Fibroblast of lung (primary cell): ENCODE measurements at places on chromosomes 11 and 22. TPM values are rescaled to one million over a fixed set of nuclear protein-coding genes. Genes with fewer than 3 reads are reported as not detected.

- H3K27ac ChIP-seq: no peak overlapping the region
- DNase-seq: peak; percentile 47
- H3K27me3 ChIP-seq: no peaks in the 10 kb centered on the region
- no peaks in the 10 kb centered on the region for H3K36me3 ChIP-seq
These were observed 53.0 kb downstream of the SCUBE1 start for GRCh38 chr22:43289976-43290721.

DNA sequence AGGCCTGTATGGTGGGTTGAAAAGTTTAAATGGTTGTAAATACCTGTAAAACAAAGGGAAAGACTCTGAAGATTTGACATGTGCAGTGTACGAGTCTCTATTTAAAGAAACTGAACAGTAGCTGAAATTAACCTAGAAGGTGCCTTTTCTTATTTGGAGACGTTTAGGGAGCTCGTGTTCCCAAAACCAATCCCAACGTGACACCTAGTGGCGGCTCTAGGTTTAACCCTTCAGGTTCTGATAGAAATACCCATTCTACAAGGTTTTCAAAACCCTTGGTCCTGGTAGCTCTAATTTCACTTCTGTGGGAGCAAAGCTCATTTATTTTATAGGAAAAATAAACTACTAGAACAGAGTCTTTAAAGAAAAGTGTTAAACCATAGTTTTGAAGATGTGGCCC lies 258.3 kb downstream of the LRRC4C start:
- no peaks in the 10 kb centered on the region for H3K27me3 ChIP-seq
- no peak overlapping the region for H3K27ac ChIP-seq
- H3K36me3 ChIP-seq: no peaks in the 10 kb centered on the region
- no peaks in the 10 kb centered on the region for H3K4me1 ChIP-seq
- no peak overlapping the region for H3K4me3 ChIP-seq

Gene XKR3
- 0.17 TPM in 1 of 2 replicates, not detected in the other for total RNA-seq

DNA sequence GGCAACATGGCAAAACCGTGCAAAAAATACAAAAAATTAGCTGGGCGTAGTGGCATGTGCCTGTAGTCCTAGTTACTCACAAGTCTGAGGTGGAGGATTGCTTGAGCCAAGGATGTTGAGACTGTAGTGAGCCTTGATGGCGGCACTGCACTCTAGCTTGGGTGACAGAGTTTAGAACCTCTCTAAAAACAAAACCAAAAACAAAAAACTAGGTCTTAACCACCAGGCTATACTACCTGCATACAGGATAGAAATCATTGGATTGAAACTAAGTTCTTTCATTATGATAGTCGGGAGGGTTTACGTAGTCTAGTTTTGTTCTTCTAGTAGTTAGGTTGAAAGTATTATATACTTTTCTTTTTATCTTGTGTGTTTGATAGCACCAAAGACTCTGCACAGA lies 5.8 kb downstream of the RNF214 start:
- no peaks in the 10 kb centered on the region for H3K27me3 ChIP-seq
- H3K4me1 ChIP-seq: peaks cover 12% of the 10 kb centered on the region
- H3K27ac ChIP-seq: peak overlapping the region; percentile 27
- H3K36me3 ChIP-seq: peaks cover 4% of the 10 kb centered on the region
- DNase-seq: no peak
- no peak overlapping the region for H3K4me3 ChIP-seq

GRCh38 chr11:84091212-84091986 lies 805.2 kb upstream of the CCDC90B start:
- no peaks in the 10 kb centered on the region for H3K36me3 ChIP-seq
- no peaks in the 10 kb centered on the region for H3K4me1 ChIP-seq
- no peaks in the 10 kb centered on the region for H3K27me3 ChIP-seq

- no peaks in the 10 kb centered on the region for H3K36me3 ChIP-seq
- H3K27ac ChIP-seq: no peak overlapping the region
- no peaks in the 10 kb centered on the region for H3K4me1 ChIP-seq
- DNase-seq: no peak
These were observed 89.6 kb downstream of the CSNK2A3 start for GRCh38 chr11:11263238-11264005.

Gene LDLRAD3
- 3.8 and 4.9 TPM in 2 replicates for total RNA-seq

DNA sequence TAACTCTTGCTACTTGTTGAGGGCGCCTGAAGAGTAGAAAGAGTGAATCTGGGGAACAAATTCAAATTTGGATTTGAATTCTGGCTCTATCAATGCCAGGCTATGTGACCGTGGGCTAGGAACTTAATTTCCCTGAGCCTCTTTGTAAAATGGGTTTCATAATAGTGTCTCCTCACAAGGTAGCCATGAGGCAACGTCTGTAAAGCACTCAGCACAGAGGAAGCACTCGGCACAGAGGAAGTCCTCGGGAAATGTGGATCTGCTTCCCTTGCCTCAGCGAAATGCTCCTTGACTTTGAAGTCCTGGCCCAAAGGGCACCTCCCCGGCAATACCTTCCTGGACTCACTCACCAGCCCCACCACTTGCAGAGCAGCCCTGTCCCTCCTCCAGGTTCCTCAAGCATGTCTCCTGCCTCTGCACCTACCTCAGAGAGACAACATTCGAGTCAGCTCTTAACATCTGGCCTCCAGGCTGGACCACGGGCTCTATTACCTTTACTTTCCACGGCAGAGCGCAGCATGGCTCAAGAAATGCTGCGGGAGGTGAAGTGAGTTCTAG lies 17.7 kb downstream of the CD6 start:
- H3K4me1 ChIP-seq: peaks cover 3% of the 10 kb centered on the region
- no peak overlapping the region for H3K4me3 ChIP-seq
- H3K27me3 ChIP-seq: peaks cover 9% of the 10 kb centered on the region
- no peaks in the 10 kb centered on the region for H3K36me3 ChIP-seq
- DNase-seq: no peak

GRCh38 chr22:47398491-47398890 lies 636.0 kb downstream of the TBC1D22A start:
- no peak overlapping the region for H3K4me3 ChIP-seq
- no peaks in the 10 kb centered on the region for H3K27me3 ChIP-seq
- no peak for DNase-seq
- H3K4me1 ChIP-seq: no peaks in the 10 kb centered on the region
- H3K27ac ChIP-seq: no peak overlapping the region

Gene OR6T1
- total RNA-seq: not detected in 2 replicates

Gene GLYATL1B
- not detected in 2 replicates for total RNA-seq

Gene DERL3
- total RNA-seq: under 0.01 and 0.50 TPM in 2 replicates

DNA sequence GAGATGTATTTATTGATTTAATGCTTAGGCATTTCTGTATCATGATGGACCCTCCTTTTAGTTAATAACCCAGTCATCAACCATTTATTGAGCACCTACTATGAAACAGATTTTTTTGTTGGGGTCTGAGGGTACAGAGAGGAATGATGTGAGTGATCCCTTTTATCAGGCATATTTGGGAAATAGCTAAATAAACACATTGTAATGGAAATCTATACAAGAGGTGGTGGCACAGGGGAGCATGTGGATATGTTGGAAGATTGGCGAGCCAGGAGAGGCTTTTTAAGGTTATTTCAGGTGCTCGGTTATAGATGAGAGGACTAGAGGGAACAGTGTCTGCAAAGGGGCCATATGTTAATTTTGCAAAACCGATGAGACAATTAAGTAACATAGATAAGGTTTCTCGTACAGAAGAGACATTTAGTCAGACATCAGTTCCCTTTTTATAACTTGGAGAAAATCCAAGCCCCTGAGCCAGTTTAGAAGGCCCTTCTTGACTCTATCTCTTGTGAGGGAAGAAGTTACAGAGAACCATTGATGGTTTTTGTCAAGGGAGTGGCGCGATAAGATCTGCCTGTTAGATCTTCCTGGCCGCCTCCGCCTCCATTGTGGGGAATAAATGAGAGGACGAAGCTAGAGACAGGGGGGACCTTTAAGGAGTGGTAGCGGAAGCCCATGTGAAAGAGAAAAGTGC lies 2.0 kb downstream of the ATXN10 start:
- peak overlapping the region; percentile 80 for H3K4me3 ChIP-seq
- H3K27me3 ChIP-seq: no peaks in the 10 kb centered on the region
- no peak overlapping the region for H3K27ac ChIP-seq

Gene POLDIP3
- 24.1 and 31.0 TPM in 2 replicates for total RNA-seq

- DNase-seq: no peak
- H3K36me3 ChIP-seq: no peaks in the 10 kb centered on the region
- no peak overlapping the region for H3K4me3 ChIP-seq
- no peak overlapping the region for H3K27ac ChIP-seq
These were observed 528.4 kb downstream of the TBC1D22A start for GRCh38 chr22:47290706-47291430.

Gene SCGB1D2
- not detected in 2 replicates for total RNA-seq

DNA sequence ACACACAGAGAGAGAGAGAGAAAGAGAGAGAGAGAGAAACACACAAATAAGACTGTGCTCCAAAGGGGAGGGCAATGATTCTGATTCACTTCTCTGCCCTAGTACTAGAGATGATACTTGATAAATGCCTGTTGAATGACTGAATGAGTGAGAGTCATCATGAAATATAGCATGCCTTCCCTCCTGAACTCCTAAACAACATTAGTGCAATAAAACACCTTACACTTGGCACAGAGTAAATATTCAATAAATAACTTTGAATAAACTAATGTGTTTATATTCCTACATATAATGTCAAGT lies 511.2 kb upstream of the RAG2 start:
- no peaks in the 10 kb centered on the region for H3K36me3 ChIP-seq
- H3K4me1 ChIP-seq: no peaks in the 10 kb centered on the region
- no peaks in the 10 kb centered on the region for H3K27me3 ChIP-seq
- peak; percentile 47 for DNase-seq

Gene MS4A6E
- total RNA-seq: not detected in 2 replicates

DNA sequence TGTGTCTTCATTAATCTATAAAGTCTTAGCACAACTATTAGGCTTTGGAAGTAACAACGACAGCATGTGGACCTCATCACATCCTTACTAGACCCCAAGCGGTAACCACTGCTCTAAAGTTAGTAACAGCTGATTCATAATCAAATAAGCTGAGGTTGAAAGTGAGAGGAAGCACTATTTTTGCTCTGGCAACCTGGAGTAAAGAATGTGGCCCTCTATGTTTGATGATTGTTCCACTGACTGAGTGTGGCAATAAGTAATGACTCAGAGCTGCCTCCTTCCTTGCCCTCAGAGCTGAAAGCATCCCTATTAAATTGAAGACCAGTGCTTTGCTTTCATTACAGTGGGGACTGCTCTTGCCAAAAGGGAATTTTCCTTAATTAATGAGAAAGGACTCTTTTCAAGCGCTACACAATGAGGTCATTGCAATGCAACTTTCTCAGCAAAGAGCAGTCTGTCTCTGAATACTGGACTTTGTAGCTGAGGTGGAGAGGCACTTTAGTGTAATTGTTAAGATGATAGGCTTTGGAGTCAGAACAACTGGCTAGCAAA lies 906.1 kb upstream of the RAG2 start:
- H3K27ac ChIP-seq: peak overlapping the region; percentile 43
- peak; percentile 98 for DNase-seq
- no peaks in the 10 kb centered on the region for H3K27me3 ChIP-seq
- H3K4me1 ChIP-seq: peaks cover 15% of the 10 kb centered on the region
- H3K36me3 ChIP-seq: no peaks in the 10 kb centered on the region

DNA sequence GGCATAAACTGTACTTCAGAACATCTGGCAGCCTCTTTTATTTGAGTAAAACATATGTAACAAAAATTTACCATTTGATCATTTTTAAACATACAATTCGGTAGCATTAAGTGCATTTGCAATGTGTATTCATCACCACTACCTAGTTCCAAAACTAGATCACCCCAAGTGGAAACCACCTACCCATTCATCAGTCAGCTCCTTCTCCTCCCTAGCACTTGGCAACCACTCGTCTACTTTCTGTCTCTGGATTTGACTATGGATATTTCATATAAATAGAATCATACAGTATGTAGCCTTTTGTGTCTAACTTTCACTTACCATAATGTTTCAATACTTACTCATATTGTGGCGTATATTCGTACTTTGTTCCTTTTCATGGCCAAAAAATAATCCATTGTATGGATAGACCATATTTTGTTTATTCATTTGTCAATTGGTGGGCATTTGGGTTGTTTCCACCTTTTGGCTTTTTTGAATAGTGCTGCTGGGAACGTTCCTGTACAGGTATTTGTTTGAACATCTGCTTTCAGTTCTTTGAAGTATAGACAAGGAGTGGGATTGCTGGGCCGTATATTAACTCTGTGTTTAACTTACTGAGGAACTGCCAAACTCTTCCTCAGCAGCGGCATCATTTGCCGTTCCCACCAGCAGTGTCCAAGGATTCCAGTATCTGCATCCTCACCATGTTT lies 27.2 kb upstream of the ADORA2A start:
- no peaks in the 10 kb centered on the region for H3K27me3 ChIP-seq
- H3K4me3 ChIP-seq: no peak overlapping the region
- peaks cover 28% of the 10 kb centered on the region for H3K4me1 ChIP-seq
- DNase-seq: no peak
- H3K27ac ChIP-seq: no peak overlapping the region

Gene MFRP
- total RNA-seq: not detected in 2 replicates

- H3K4me3 ChIP-seq: no peak overlapping the region
- peaks cover 16% of the 10 kb centered on the region for H3K36me3 ChIP-seq
- no peaks in the 10 kb centered on the region for H3K4me1 ChIP-seq
- H3K27ac ChIP-seq: no peak overlapping the region
These were observed 38.1 kb upstream of the CTTN start for GRCh38 chr11:70360211-70360610.

DNA sequence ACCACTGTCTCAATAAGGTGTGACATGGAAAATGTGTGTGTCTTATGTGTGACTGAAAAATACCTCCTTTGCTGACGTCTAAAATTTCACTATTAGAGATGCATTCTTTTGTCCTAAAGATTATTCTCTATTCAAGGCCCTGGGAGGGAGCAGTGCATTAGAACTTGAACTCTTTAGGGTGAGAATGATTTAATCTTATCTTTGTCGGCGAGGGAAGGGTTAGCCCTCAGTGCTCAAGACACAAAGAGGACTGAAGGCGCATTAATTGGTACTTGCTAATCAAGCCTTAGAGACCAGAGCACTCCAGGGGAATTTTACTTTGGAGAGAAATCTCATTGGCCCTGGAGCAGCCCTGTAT lies 29.8 kb upstream of the PLET1 start:
- H3K27ac ChIP-seq: peak overlapping the region; percentile 68
- H3K4me1 ChIP-seq: peaks cover 2% of the 10 kb centered on the region
- no peaks in the 10 kb centered on the region for H3K36me3 ChIP-seq
- H3K27me3 ChIP-seq: no peaks in the 10 kb centered on the region

DNA sequence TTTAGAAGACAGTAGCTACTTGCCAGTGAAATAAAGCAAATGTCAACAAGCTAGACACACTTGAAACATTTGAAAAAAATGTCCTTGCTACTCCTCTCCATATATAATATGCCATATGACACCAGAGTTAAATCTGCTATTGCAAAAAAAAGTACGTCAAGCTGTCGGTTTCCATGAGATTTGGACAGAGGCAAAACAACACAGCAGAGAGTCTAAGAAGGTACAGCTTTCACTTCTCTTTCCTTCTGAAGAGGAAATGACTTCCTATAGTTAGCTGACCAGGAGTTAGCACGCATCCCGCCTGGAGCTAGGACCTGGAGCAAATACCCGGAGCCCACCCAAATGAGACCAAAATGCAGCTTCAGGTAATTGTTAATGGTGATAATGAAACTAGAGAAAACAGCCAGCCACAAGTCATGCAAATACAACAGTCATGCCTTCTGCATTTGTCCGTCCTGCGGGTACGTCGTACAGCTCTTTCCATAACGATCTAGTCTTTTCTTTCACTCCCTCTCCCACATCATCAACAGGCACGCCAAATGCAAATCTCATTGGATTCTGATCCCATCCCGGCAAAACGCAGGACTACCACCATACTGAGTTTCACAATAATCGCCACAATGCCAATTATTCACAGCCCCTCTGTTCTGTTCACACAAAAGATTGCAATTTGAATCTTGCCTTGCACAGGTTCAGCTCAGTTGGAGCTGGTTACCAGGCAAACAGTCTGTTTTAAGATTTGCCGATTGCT lies 395.0 kb upstream of the CCDC90B start:
- no peaks in the 10 kb centered on the region for H3K36me3 ChIP-seq
- H3K27ac ChIP-seq: no peak overlapping the region
- no peaks in the 10 kb centered on the region for H3K27me3 ChIP-seq
- peak overlapping the region; percentile 2 for H3K4me3 ChIP-seq

Gene CD248
- 52.6 and 95.6 TPM in 2 replicates for total RNA-seq

Gene C11orf52
- total RNA-seq: 0.51 and 0.99 TPM in 2 replicates

Gene SCARF2
- 12.8 and 14.5 TPM in 2 replicates for total RNA-seq
